ENCODE measurements at places on chromosomes 2 and 18.

DNA sequence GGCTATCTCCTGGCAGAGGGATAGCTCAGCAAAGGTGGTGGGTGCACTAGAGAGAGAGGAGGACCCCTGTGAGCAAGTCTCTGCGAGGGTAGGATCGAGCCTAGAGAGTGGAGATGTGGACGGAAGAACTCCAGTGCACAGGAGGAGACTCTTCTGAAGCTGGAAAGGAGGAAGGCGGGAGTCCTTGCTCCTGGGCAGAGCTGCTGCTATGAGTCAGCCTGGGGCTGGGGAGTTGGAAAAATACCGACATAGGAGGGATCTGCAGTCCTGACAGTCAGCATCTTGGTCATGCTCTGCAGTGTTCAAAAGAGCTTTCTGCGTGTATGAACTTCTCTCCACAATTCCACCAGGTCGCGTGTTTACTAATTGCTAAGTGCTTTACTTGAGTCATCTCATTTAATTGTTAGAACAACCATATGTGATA, 233.8 kb downstream of the LDLRAD4 start:
- DNase-seq: no peak

GRCh38 chr2:233419602-233420391, 65.5 kb downstream of the DGKD start:
- DNase-seq: no peak

- no peak for DNase-seq
These were observed 9.7 kb downstream of the GPR55 start for GRCh38 chr2:230915319-230915718.

GRCh38 chr2:48525269-48525943, 4.5 kb upstream of the STON1 start:
- no peak for DNase-seq

DNA sequence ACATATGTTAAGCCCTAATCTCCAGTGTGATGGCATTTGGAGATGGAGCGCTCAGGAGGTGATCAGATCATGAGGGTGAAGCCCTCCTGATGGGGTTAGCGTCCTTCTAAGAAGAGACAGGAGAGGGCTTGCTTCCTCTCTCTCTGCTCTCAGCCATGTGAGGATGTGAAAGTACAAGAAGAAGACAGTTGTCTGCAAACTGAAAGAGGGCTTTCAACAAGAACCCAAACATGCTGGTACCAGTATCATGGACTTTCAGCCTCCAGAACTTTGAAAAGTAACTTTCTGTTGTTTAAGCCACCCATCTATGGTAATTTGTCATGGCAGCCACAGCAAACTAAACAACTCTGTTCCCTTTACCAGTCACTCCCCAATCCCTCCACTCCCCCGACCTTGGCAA, 47.4 kb downstream of the CACNB4 start:
- no peak for DNase-seq

- DNase-seq: no peak
These were observed 46.1 kb downstream of the CDCA7 start for GRCh38 chr2:173400760-173401159.

GRCh38 chr18:7666195-7666776, 99.2 kb downstream of the PTPRM start:
- no peak for DNase-seq

- no peak for DNase-seq
These were observed 572 bp upstream of the ZNF516 start for GRCh38 chr18:76495435-76496193.
